Activated naive CD8-positive, alpha-beta T cell treated with anti-CD3 and anti-CD28 coated beads, Interleukin-2, amount 50 U/mL, for 16 hours (primary cell): ENCODE measurements at places on chromosomes 2 and 18.

GRCh38 chr2:12102679-12103078 lies 356.2 kb downstream of the LPIN1 start:
- no peak for DNase-seq

DNA sequence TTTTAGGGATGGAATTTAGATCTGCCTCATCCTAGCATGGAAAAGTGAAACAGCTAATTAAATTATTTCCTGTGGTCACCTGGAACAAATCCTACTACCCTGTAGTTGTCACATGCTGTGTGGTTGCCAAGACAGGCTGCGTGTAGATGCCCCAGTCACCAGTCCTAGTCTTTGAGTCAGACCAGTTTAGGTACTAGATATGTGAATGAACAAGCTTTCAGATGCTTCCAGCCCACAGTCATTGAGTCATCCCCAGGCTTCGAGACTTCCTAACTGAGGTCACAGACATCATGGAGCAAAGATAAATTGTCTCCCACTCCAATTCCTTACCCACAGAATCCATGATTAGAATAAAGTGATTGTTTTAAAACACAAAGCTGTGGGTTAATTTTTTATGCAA lies 35.8 kb upstream of the GRB14 start:
- no peak for DNase-seq

DNA sequence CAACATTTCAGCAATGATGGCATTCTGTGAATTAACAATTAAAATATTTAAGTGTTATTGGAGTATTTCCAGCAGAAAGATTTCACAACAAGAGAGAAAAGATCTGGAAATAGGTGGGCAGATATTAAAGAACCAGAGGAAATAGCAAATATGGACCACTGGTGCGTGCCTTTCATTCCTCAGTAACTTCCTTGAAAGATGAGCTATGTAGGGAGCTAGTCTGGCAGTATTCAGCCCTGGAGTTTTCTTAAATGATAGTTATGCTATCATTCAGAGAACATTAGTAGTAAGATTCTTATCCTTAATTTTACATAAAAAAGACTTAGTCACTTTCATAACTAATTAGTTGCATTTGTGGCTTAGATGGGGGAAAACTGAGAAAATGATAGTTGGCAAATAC lies 41.5 kb downstream of the TANC1 start:
- no peak for DNase-seq

DNA sequence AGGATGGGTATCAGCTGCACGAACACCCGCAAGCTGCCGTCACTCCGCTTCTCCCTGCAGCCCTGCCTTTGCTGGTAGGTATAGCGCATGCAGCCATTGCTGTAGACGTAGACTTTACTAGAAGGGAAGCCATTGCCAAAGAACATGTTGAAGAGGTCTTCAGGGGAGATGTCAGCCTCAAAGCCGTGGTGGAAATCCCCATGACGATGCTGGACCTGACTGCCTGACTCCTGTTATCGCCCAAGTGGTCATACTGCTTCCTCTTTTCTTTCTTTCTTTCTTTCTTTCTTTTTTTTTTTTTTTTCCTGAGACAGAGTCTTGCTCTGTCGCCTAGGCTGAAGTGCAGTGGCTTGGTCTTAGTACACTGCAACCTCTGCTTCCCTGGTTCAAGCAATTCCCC lies 68.7 kb upstream of the SPRED2 start:
- DNase-seq, result no peak

DNA sequence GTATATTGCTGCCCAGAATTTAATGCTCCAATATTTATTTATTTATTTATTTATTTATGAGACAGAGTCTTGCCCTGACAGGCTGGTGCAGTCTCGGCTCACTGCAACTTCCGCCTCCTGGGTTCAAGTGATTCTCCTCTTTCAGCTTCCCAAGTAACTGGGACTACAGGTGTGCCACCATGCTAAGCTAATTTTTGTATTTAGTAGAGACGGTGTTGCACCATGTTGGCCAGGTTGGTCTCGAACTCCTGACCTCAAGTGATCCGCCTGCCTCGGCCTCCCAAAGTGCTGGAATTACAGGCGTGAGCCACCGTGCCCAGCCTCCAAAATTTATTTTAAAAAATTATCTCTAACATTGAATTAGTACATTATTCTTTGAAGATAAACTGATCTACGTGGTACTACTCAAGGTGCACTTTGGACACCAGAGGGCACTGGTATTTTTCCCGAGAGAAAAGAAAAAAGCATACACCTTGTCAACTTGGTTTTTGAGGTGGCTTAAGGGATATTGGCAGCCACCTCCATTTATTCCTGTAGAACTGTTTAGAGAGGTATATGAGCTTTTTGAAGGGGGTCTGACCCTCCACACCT lies 1.4 kb upstream of the IDH1 start:
- DNase-seq, result no peak

DNA sequence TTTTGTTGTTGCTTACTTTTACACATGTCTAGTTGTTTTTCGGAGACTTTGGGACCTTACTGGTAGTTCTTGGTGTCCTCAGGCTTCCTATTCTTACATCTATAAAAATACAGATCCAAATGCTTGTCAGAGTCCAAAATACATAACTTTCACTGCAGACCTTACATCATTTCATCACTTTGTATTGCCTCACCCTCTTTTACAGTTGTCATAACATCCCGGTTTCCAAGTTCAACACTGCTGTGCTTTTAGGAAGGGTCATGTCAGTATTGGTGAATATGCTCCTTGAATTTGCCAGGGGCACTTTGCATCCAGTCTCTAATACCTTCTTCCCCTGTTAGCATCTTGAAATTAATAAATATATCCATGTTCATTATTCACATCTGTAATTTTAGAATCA lies 518.2 kb upstream of the RAB12 start:
- no peak for DNase-seq

- no peak for DNase-seq
Measured at GRCh38 chr2:41920181-41920580, 127.6 kb upstream of the PKDCC start.

GRCh38 chr2:189261431-189261841 lies 81.9 kb upstream of the COL5A2 start:
- no peak for DNase-seq

DNA sequence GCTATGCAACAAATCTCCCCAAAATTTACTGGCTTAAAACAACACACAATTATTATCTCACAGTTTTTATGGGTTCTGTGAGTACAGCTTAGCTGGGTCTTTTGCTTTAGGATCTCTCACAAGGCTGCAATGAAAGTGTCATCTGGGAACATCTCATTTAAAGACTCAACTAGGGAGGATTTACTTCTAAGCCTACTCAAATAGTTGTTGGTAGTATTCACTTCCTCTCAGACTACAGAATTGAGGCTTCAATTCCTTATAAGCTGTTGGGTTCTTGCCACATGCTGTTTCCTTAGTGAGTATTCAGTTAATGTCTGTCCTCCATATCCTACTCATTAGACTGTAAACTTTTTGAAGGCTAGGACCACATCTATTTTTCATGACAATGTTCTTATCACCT lies 72.3 kb downstream of the MDH1 start:
- DNase-seq, result no peak

GRCh38 chr2:69798909-69799526 lies 30.4 kb upstream of the GMCL1 start:
- DNase-seq, result no peak
